Fibroblast of mammary gland (primary cell): ENCODE measurements at places on chromosomes 1 and 21.

- no peak for DNase-seq
Observed at GRCh38 chr1:58695206-58695605, 4.7 kb downstream of the MYSM1 start.

- DNase-seq: no peak
Observed at GRCh38 chr1:241730031-241730430, 78.0 kb downstream of the WDR64 start.

GRCh38 chr1:196515904-196516303, 92.3 kb downstream of the KCNT2 start:
- no peak for DNase-seq

DNA sequence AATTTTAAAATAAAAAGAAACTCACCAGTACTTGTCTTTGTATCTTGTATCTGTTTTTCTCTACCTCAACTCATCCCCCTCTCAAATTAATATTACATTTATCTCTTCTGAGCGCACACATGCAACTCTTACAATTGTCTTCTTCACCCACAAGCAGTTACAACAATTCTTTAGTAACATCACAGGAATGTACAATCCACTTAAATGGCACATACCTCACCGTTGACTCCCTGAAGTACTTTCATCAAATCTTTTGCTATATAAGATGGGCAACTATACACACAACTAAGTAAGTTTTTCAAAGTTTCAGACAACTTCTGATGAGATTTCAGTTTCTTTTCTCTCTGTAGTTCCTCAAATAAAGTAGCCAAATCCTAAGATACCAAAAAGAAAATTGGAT, 28.3 kb downstream of the HEATR1 start:
- peak; percentile 36 for DNase-seq

- DNase-seq: no peak
Observed at GRCh38 chr1:117147856-117148588, 26.5 kb upstream of the TRIM45 start.

DNA sequence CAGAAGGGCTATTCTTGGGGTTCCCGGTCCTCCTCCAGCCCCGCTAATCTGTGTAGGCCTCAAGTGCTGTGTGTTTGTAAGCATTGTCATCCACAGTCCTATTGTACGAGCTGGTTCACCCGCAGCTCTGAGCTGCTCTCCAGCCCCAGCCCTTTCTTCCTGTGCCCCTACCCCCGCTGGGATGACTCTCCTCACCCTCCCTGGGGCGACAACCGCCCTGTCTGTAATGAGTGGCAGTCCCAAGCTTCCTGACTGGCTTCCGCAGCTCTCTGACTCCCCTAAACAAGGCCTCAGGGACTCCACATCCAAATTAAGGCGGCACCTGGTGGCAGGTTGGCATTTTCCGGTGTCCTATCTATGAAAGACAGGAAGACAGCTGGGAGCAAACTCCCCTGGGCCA, 45.8 kb downstream of the TFF3 start:
- no peak for DNase-seq

- no peak for DNase-seq
Observed at GRCh38 chr1:158607296-158607695, 2.2 kb downstream of the OR10Z1 start.

DNA sequence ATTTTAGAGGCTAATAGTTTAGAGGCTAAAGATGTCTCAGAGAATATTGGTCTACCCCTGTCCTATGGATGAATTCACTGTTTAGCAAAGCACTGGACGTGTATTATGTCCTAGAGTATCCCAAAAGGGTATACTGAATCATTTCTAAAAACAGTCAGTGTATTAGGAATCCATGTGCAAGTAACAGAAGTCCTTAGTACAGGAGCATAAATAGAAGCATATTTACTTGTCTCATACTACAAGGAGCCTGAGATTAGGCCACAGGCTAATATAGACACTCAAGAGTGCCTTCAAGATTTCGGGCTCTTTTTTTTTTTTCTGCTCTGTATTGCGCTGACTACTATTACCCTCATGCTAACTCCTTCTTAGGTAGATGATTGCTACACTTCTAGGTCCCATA, 518.9 kb downstream of the USP25 start:
- DNase-seq: no peak

DNA sequence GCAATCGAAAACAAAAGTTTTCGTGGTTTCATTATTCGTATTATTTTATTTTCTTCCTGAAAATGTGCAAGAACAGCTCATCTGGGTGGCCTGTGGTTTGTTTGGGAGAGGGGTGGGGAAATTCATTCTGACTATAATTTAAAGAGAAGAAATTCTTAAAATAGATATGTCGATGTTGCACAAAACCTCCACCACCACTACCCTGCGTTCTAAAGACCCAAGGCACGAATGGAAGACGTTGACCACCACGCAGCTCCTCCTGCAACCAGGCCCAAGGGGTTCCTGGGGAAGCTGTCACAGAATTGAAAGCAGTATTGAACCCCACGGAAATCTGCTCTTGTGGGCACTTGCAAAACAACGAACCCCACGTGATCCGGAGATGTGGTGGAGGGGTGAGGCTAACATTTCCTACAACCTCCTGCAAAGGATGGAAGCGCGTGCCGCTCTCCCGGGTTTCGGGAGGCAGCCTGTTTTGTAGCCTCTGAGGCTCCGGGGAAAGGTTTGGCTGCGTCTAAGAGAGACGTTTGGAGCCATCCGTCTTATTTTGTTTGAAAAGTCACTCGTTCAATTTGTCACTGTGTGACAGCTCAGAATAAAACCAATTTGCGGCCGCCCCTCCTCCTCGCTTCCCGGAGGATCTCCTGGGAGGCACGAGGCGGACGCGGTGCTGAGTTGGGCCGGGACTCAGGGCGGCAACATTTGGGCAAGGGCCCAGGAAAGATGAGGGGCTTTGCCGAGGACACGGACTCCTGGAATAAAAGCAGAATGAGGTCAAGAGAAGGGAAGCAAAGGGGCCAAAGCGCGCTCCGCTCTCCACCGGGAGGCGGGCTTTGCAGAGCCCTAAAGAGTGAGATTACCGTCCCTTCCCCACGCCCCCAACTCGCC, 810 bp upstream of the HLX start:
- peak; percentile 36 for DNase-seq

- no peak for DNase-seq
Observed at GRCh38 chr1:19028110-19028509, 71.6 kb upstream of the IFFO2 start.

DNA sequence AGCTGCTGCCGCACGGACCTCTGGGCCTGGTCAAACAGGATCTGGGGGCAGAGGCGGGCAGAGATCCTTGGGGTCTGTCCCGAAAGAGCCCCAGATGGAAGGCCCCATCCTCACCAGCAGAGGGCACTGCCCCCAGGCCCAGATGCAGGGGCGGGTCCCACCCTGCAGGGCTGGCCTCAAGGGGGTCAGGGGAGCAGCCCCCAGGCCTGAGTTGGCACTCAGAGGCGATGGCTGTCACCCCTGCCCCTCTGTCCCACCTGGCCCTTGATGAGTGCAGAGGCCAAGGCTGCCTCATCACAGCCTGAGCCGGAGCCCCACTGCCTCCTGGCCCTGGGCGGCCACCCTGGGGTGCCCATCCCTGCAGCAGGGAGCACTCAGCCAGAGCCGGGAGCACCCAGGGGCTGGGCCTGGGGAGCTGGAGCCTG, 5.7 kb downstream of the ACAP3 start:
- no peak for DNase-seq

DNA sequence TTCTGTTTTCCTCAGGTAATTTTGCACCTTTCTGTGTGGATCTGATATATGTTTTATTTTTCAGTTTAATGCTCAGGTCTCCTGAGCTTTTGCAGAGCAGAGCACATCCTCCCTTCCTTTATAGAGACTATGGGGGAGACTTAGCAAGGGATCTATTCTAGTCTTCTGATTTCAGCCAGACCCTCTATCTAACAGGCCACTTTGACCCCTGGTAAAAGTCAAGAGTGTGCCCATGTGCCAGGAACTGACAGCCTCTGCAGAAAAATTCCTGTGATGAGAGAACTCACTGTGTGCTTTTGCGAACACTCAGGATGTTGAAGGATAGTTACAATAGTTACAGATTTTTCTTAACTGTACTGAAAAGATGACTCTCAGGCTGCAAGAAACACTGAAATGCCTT, 123.3 kb downstream of the NOS1AP start:
- DNase-seq: no peak

DNA sequence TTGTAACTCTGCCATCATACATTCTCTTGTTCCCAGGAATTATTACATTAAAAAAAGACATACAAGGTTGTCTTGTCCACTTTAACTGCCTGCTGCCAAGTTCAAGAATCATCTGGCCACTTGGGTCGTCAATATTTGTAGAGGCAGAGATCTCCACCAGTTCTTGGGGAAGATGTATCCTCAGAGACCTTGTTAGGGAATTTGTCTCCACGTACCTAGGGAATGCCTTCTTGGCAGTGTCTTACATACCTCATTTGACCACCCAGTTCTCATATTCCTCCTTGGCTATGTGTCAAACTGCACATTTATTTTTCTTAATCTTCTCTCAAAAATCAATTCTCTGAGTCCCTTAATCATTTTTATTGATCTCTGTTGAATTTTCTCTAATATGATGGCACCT, 266.0 kb downstream of the SPATA17 start:
- DNase-seq: no peak

GRCh38 chr1:190172651-190173430, 304.8 kb downstream of the BRINP3 start:
- DNase-seq: no peak

GRCh38 chr1:183273300-183273699, 87.2 kb downstream of the LAMC2 start:
- DNase-seq: peak; percentile 26

GRCh38 chr1:46197964-46198811, at the start of gene POMGNT1:
Gene POMGNT1, minus strand, starts transcription at chr1:46198434. Its CDS starts 613 bp downstream, at chr1:46197821.
- DNase-seq: peak; percentile 41

GRCh38 chr1:202938287-202938925, 11.4 kb upstream of the KLHL12 start:
- DNase-seq: no peak

- DNase-seq: no peak
Observed at GRCh38 chr1:153616917-153617311, 789 bp upstream of the S100A14 start.

- no peak for DNase-seq
Observed at GRCh38 chr1:237098541-237098940, 56.6 kb downstream of the RYR2 start.

DNA sequence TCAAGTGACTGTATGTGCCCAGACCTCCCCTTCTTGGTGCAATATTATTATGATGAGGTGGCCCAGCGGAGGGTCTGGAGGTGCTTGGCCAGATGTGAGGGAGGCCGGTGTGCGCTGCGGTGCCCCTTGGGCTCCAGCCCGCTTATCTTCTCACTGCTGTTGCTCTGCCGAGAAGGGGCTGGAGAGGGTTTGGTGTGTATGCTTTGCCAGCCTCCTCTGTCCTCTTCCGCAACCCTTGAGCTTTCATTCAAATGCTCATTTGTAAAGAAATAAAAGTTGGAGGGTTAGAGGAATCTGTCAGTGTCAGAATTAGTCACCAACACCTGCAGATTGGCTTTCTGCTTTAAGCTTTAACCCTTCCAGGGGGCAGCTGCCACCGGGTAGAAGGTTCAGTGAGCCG, 19.7 kb downstream of the RNF220 start:
- no peak for DNase-seq

GRCh38 chr1:236799001-236799400, 3.9 kb downstream of the MTR start:
- no peak for DNase-seq

DNA sequence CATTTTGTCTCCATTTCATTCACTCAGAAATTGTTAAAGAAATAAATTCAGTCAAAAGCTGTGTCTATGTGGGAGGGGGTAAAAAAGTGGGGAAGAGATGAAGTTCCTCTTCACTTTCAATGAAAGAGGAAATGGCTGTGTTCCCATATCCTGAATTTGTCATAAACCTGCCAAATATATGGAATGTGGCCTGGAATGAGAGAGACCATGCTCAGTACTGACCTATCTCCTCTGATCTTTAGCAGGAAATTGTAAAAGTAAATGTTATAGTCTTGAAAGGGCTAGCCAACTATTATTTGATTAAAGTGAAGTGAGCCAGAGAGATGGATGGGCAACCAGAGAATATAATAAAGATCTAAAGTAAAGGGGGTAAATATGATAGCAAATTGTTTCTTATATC, 130.3 kb upstream of the C21orf91 start:
- no peak for DNase-seq

- no peak for DNase-seq
Observed at GRCh38 chr21:35783721-35784120, 276.6 kb downstream of the SETD4 start.

GRCh38 chr1:204819495-204819894, 51.2 kb upstream of the NFASC start:
- DNase-seq: no peak

- peak; percentile 7 for DNase-seq
Observed at GRCh38 chr1:40818264-40818961, 34.8 kb downstream of the KCNQ4 start.

DNA sequence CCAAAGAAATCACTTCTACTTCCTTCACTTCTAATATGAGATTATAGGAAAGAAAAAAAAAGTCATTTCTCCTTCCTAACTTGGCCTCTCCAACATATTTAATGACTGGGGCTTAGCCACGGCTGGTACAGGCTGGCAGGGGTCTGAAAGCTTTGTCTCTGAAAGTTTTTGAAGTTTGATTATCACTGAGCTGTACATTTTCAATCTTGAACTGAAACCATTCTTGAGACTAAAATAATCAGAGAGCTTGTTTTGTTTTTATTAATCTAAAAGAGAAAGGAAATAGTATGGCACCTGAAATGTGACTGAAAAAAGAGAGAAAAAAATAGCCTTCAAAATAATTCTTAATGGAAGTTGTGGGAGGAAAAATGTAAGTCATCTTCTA, 3.8 kb upstream of the KRTAP19-8 start:
- DNase-seq: no peak

GRCh38 chr1:155105604-155106011, 22.1 kb upstream of the EFNA1 start:
- peak; percentile 25 for DNase-seq

DNA sequence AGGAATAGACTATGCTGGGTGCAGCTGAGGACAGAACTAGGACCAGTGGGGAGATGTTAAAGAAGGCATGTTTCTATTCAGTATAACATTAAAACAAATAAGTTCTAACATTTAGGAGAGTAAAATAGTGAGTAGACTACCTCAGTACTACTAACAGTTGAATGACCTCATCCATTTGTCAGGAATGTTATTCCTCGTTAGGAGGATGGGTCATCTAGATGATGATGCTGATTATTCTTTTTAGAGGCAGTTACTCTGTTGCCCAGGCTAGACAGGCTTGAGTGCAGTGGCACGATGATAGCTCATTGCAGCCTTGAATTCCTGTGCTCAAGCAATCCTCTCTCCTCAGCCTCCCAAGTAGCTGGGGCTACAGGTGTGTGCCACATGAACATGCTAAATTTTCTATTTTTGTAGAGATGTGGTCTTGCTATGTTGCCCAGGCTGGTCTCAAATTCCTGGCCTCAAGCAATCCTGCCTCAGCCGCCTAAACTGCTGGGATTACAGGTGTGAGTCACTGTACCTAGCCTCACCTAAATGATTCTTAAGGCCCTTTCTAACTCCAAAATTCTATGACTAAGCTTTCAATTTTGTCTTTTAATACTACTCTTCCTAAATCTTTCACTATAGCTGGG, 9.3 kb downstream of the EEIG2 start:
- no peak for DNase-seq
